ENCODE measurements at places on chromosomes 6 and 20.
A peak's percentile ranks its signal among the peaks of the same experiment; 100 is the strongest.

GRCh38 chr6:106502559-106502958 lies 126.7 kb downstream of the RTN4IP1 start:
- no peak for DNase-seq

DNA sequence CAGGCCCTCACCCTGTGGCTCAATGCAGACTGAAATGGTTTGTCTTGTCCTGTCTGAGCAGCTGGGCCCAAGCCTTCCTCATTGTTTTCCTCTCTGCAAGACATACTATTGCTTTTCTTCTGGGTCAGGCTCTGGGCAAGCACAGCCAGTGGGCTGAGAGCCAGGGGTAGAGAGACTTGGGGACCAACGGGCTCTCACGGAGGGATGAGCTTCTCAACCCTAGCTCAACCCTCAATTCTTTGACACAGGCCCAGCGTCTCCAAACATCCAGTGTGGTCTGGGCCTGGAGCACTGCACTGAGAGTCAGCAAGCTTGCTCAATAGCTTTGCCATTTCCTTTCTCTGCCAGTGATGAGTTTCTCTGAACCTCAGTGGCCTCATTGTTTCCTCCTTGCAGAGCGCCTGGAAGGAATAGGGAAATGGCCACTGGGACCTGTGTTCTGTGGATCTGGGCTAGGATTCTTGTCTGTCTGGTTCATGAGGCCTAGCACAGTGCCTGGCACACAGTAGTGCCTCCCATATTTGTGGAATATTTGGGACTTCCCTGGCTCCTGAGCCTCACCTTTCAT lies 9.3 kb downstream of the ANGPT4 start:
- DNase-seq = no peak

GRCh38 chr6:147195510-147195909 lies 8.7 kb upstream of the STXBP5 start:
- DNase-seq = peak; percentile 32

DNA sequence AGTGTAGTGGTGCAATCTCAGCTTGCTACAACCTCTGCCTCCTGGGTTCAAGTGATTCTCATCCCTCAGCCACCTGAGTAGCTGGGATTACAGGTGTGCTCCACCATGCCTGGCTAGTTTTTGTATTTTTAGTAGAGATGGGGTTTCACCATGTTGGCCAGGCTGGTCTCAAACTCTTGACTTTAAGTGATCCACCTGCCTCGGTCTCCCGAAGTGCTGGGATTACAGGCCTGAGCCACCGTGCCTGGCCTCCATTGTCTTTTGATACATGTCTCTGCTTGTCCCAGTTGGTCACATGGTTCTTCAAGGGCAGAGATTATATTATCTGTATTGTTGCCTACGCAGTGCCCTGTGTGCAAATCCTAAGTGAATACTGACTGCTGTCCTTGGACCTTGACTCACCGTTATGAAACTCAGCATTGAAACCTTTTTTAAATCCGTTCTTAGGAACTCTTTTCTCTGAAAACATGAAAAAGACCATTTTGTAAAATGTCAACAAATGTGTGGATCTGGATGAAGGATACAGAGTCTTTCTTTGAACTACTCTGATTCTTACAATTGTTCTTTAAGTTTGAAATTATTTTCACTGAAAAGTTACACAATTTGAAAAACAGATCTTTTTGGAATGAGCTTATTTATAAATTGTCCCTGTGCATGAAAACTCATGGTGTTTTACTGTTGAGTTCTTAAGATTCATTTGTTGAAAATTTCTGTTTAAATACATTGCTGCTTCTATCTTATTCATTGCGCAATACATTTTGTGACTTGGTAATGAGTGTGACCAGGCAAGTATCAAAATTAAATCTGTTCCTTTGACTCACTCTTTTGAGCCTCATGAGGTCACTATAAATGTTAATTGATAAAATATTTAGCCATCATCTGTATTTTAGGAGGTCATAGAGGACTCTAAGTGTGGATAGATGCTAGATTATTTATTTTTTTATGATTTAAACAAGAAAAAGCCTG lies 293.5 kb downstream of the UTRN start:
- DNase-seq = no peak

DNA sequence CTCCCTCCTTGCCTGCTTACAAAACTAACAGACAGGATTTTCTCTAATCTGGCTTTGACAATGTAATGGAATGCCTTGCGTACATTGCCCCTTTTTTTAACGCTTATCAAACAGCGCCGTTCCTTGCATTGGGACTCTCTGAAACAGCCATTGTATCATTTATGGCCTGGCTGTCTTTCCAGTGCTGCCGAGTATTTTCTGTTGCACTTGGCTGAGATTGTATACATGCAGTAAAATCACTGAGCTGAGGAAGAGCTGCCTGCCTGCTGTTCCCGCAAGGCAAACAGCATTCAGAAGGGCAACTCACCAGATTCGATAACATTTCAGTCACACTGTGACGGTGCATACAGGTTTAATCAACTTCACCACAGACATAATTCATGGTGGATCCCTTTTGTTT lies 106.0 kb downstream of the SH3BGRL2 start:
- no peak for DNase-seq

DNA sequence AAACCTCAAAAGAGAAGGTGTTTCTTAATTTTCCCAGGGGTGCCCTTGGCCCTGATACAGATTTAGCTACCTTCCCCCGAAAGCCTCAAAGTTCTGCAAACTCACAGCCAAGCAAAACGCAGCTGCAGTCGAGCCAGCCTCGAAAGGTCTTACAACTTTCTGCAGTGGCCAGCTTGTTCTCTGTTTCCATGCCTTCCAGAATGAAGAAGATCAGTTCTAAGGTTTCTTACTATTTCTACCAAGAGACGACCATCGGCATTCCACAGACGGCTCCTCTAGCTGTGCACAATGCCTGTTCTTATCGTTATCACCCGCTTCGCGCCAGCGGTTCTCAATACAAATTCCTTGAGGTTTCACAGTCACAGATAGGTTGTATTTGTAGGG lies 28.5 kb upstream of the CCR6 start:
- DNase-seq = no peak

DNA sequence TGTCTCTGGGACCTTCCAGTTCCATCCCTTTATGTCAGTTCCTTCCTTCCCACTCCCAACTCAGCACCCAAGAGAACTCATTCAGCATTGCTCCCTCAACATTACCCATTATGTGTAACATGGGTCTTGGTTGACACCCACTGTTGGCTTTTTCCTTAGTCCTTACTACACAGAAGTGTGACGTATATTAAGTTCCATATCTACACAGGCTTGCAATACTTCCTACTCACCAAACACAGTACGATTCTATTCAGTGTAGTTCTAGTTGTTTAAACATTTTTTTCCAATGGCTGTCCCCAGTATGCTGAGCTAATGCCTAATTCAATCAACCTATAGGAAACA lies 37.7 kb downstream of the ARHGAP18 start:
- DNase-seq = no peak

DNA sequence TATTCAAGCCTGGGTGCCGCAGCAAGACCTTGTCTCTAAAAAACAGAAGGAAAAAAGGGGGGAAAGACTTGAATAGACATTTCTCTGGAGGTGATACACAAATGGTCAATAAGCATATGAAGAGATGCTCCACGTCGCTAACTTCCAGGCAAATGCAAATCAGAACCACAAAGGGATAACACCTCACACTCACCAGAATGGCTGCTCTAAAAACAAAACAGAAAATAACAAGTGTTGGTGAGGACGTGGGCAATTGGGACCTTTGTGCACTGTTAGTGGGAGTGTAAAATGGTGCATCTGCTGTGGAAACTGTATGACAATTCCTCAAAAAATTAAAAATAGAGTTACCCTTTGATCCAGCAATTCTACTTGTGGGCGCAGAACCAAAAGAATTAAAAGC lies 48.4 kb upstream of the TULP1 start:
- no peak for DNase-seq

GRCh38 chr20:35511814-35512420 lies 17.5 kb downstream of the C20orf173 start:
- DNase-seq = peak; percentile 62

DNA sequence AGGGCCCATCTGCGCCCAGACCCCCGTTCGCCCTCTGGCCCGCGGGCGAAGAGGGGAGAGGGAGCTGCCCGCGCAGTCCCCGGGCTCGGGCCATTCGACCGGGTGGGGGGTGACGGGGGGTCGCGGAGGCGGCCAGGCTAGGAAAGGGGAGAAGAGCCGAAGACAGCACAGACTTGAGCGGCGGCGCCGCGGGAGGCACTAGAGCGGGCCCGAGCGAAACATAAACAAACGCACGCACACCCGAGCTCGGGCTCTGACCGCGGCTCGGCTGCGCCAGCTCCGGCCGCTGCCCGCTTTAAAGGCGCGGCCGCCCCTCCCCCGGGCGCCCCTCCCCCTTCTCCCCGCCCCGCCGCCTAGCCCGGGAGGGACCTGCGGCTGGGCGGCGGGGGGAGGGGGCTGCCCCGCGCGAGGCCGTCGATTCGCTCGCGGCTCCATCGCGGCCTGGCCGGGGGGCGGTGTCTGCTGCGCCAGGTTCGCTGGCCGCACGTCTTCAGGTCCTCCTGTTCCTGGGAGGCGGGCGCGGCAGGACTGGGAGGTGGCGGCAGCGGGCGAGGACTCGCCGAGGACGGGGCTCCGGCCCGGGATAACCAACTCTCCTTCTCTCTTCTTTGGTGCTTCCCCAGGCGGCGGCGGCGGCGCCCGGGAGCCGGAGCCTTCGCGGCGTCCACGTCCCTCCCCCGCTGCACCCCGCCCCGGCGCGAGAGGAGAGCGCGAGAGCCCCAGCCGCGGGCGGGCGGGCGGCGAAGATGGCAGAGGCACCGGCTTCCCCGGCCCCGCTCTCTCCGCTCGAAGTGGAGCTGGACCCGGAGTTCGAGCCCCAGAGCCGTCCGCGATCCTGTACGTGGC lies at the start of gene FOXO3:
Gene FOXO3, plus strand, starts transcription at position 455 of the 846 bp plus-strand sequence. Its CDS starts 292 bp downstream, at position 747.
- DNase-seq = peak; percentile 94

GRCh38 chr20:59608871-59609270 lies 4.5 kb downstream of the PHACTR3 start:
- DNase-seq = no peak

Measured in erythroblast (primary cell).